ENCODE measurements at places on chromosomes 12 and 14.

- peaks cover 35% of the 10 kb centered on the region for H3K4me1 ChIP-seq
- H3K27me3 ChIP-seq, result no peaks in the 10 kb centered on the region
- peak overlapping the region; percentile 85 for H3K4me3 ChIP-seq
- peak overlapping the region; percentile 94 for H3K27ac ChIP-seq
Measured at GRCh38 chr12:50924131-50924438, 28.3 kb upstream of the HIGD1C start.

DNA sequence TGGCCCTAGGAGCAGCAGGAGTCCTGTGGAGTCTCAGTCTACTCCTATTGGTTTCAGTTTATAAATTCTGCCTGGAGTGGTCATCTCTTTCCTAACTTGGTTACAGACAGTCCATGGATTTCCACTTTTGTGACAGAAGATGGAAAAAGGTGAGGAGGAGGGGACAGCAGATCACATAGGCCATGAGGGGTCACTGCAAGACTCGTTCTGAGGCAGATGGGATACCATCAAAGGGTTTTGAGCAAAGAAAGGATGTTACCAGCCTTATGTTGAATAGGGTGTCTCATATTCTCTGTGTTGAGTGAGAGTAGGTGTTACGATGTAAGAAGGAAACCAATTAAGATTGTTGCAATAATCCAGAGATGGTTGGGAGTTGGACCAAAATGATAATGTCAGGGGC is 15.3 kb downstream of the PDE3A start:
- H3K4me3 ChIP-seq, result no peak overlapping the region
- no peaks in the 10 kb centered on the region for H3K27me3 ChIP-seq
- no peaks in the 10 kb centered on the region for H3K4me1 ChIP-seq
- H3K36me3 ChIP-seq, result no peaks in the 10 kb centered on the region
- H3K27ac ChIP-seq, result no peak overlapping the region

DNA sequence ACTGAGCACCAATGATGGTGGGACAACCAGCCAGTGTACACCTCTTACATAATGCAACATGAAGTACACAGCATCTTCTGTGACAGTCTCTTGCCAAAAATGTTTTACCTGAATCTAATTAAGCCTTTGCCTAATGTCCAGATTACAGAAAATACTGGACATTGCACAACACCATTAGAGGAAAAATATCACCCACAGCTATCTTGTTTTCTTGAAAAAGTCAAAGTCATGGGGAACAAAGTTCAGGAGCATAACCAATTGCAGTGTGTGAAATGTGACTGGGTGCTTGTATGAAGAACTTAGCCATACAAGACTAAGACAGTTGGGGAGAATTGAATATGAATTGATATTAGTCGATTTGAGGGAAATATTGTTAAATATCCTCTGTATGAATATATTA is 12.1 kb upstream of the ANO6 start:
- peaks cover 15% of the 10 kb centered on the region for H3K4me1 ChIP-seq
- no peaks in the 10 kb centered on the region for H3K36me3 ChIP-seq
- no peaks in the 10 kb centered on the region for H3K27me3 ChIP-seq
- no peak for DNase-seq
- H3K4me3 ChIP-seq, result no peak overlapping the region

DNA sequence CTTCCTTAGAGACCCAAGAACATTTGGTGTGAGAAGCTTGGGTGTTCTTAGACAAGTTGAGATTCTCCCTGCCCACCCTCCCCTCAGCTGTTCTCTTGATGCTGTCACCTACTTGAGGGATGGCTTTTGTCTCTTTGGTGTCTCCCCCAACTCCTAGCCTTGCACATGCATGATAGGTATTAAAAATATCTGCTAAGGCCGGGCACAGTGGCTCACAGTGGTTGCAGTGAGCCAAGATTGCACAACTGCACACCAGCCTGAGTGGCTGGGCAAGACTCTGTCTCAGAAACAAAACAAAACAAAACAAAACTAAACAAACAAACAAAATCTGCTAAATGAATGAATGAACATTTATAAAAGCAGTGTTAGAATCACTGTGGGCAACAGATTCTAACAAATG is 261.1 kb downstream of the AKAP6 start:
- no peaks in the 10 kb centered on the region for H3K4me1 ChIP-seq
- H3K27me3 ChIP-seq, result no peaks in the 10 kb centered on the region
- DNase-seq, result no peak

DNA sequence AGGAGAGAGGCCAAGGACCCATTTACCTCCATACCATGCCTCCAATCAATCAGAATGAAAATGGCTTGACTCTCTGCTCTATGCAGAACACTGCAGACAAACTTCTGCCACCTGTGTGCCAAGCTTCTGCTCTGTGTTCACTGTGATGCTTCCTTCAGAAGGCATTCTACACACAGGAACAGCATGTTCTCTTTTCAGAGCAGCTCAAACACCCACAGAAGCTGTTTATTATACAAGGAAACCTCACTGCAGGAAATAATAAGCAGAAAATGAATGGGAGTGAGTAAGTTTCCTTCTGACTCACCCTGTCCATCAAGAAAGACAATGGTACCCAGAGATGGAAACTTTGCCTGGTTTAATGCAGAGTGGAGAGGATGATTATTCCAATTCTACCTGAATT is 2.4 kb upstream of the ESR2 start:
- no peak for DNase-seq
- H3K27me3 ChIP-seq, result peaks cover 26% of the 10 kb centered on the region
- no peaks in the 10 kb centered on the region for H3K36me3 ChIP-seq
- H3K4me3 ChIP-seq, result no peak overlapping the region

GRCh38 chr12:53700567-53700966 is 24.7 kb upstream of the ATP5MC2 start:
- no peak overlapping the region for H3K27ac ChIP-seq
- no peaks in the 10 kb centered on the region for H3K36me3 ChIP-seq
- H3K27me3 ChIP-seq, result peaks cover 82% of the 10 kb centered on the region
- no peak for DNase-seq
- H3K4me3 ChIP-seq, result no peak overlapping the region
- H3K4me1 ChIP-seq, result peaks cover 23% of the 10 kb centered on the region

DNA sequence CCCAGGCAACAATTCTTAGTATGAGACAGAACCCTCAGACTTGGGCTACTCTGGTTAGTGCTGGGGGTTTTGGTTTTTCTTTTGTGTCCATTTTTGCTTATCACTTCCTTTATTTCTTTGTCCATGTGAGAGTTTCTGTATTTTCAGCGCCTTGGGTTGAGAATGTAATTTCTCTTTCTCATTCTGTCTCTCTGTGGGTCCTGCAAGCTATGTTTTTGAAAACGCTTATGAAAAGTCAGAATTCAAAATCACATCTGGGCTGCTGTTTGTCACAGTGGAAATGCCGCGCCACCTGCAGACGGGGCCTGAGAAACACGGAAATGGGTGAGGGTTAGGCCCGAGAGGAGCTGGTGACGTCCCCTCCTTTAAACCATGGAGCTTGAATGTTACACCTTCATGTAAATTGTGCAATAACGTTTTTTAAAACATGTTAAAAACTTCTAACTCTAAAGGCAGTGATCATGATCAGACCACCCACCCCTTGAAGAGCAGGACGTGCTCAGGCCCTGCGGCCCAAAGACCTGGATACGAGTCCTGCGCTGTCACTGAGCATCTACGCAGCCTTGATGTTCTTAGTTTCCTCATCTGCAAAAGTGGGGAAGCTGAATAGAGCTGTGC is 26.1 kb downstream of the JDP2 start:
- no peak overlapping the region for H3K4me3 ChIP-seq
- peak overlapping the region; percentile 68 for H3K27ac ChIP-seq

DNA sequence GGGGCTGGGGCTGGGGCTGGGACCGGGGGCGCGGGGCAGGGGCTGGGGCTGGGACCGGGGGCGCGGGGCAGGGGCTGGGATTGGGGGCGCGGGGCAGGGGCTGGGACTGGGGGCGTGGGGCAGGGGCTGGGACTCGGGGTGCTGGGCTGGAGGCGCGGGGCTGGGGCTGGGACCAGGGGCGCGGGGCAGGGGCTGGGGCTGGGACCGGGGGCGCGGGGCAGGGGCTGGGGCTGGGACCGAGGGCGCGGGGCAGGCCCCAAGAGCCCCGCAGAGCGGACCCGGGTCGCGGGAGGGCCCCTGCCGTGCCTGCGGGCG is 452 bp downstream of the P2RX2 start:
- peaks cover 14% of the 10 kb centered on the region for H3K4me1 ChIP-seq
- H3K27ac ChIP-seq, result no peak overlapping the region
- no peak for DNase-seq
- H3K27me3 ChIP-seq, result peaks cover 34% of the 10 kb centered on the region
- H3K4me3 ChIP-seq, result no peak overlapping the region

GRCh38 chr14:59564366-59564765 is 12.2 kb downstream of the CCDC175 start:
- no peak overlapping the region for H3K27ac ChIP-seq
- no peak for DNase-seq
- no peaks in the 10 kb centered on the region for H3K4me1 ChIP-seq
- H3K36me3 ChIP-seq, result no peaks in the 10 kb centered on the region

DNA sequence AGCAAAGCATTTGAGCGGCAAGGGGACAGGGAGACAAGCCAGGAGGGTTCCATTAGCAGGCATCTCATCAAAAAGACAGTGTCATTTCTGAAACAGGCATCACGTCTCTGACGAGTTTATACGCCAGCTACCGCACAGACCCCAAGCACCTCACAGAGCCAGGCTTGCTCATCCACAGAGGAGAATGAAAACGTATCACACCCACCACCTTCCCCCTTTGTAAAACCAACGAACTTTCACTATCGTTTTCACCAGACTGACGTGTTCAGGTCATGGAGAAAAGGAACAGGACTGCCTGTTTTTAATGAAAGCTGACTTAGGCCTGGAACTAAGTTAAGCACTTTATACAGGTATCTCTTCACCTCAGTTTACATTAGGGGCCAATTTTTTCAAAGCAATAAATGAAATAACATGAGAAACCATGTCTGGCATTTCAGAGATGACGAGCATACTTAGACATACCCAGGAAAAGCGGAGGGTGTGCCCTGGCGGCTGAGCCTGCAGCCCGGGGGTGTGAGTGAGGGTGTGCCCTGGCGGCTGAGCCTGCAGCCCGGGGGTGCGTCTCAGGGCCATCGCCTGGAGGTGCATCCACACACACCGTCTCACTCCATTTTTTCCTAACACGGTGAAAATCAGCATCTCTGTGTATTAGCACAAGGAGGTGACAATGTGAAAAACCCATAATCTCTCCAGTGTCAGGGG is 41.9 kb downstream of the STX2 start:
- no peaks in the 10 kb centered on the region for H3K27me3 ChIP-seq
- H3K4me3 ChIP-seq, result no peak overlapping the region
- no peak overlapping the region for H3K27ac ChIP-seq

- H3K4me3 ChIP-seq, result peak overlapping the region; percentile 7
- H3K27ac ChIP-seq, result peak overlapping the region; percentile 82
- no peak for DNase-seq
- H3K27me3 ChIP-seq, result peaks cover 4% of the 10 kb centered on the region
- no peaks in the 10 kb centered on the region for H3K36me3 ChIP-seq
- H3K4me1 ChIP-seq, result peaks cover 45% of the 10 kb centered on the region
Measured at GRCh38 chr12:10395390-10395998, 5.7 kb upstream of the KLRK1 start.

DNA sequence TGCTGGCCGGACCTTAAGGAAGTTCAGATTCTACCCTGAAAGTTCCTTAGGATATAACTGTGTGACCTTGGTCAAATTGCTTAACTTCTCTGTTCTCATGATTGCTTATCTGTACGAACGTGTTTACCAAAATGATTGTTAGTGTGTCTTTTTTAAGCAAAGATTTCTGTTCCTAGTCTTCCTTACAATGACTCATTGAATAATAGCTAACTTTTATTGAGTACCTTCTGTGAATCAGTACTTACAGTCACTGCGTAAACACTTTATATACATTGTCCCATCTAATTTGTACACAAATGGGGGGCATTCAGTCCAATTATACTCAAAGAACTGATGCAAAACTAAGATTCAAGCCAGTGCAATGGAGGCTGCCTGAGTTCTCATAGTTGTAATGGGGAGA is 4.2 kb upstream of the TMEM30B start:
- H3K4me3 ChIP-seq, result no peak overlapping the region
- DNase-seq, result no peak
- no peak overlapping the region for H3K27ac ChIP-seq
- H3K27me3 ChIP-seq, result peaks cover 26% of the 10 kb centered on the region

DNA sequence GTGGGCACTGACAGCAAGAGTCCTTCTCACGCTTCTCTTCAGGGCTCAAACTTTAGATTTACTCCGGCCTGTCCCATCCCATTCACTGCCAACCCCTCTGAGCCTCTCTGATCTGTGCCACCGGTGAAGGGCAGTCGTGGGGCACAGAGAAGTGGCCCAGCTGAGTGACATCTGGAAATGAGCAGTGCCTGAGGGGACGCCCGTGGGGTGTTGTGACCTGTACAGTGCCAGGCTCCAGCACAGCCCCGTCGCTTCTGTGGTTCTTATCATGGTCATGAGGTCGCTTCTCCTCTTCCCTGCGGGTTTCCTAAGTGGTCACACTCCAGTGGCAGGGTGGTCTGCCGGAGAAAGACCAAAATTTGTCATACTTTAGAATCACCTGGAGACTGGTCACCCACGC is 4.1 kb downstream of the BDKRB2 start:
- peaks cover 45% of the 10 kb centered on the region for H3K27me3 ChIP-seq
- H3K4me3 ChIP-seq, result no peak overlapping the region
- peak overlapping the region; percentile 42 for H3K27ac ChIP-seq
- no peaks in the 10 kb centered on the region for H3K36me3 ChIP-seq
- H3K4me1 ChIP-seq, result peaks cover 5% of the 10 kb centered on the region
- DNase-seq, result no peak

DNA sequence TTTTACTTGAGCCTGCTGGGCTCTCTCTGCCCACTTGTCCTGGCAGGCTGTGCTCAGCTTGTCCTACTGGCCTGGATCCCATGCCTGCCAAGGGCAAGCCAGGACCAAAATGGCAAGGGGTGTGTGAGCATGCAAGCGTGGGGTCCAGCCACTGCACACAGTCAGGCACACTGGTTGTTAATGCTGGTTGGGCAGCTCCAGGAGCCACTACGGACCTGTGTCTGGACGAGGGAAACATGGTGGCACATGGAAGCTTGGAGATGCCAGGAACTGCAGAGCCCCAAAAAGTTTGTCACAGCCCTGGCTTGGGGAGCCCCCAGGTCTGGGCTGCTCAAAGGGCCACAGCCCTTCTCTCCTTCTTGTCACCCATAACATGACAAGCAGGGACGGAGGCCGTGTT is 83.8 kb downstream of the ACSS3 start:
- no peak for DNase-seq
- H3K27me3 ChIP-seq, result no peaks in the 10 kb centered on the region
- H3K27ac ChIP-seq, result no peak overlapping the region
- H3K4me3 ChIP-seq, result no peak overlapping the region

DNA sequence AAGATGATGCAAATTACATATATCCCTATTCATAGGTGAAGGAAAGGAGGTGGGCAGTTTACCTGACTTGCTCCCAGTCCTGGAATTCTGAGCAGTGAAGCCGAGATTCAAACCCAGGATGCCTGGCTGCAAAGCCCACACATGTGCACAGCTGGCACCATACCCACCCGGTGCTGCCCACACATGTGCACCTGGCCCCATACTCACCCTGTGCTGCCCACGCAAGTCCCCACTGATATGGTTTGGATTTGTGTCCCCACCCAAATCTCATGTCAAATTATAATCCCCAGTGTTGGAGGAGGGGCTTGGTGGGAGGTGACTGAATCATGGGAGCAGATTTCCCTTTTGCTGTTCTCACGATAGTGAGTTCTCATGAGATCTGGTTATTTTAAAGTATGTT is 179.2 kb upstream of the C14orf180 start:
- H3K27ac ChIP-seq, result no peak overlapping the region
- DNase-seq, result no peak
- H3K4me1 ChIP-seq, result peaks cover 9% of the 10 kb centered on the region
- peaks cover 10% of the 10 kb centered on the region for H3K36me3 ChIP-seq
- peaks cover 18% of the 10 kb centered on the region for H3K27me3 ChIP-seq

GRCh38 chr12:18432206-18432605 is 170.9 kb downstream of the PIK3C2G start:
- H3K4me1 ChIP-seq, result no peaks in the 10 kb centered on the region
- no peaks in the 10 kb centered on the region for H3K36me3 ChIP-seq
- no peak overlapping the region for H3K4me3 ChIP-seq
- H3K27ac ChIP-seq, result no peak overlapping the region
